Stimulated activated CD8-positive, alpha-beta memory T cell treated with anti-CD3 and anti-CD28 coated beads, Interleukin-4, amount 100 ng/mL, for 4 hours (primary cell): ENCODE measurements at places on chromosomes 16 and 17.

GRCh38 chr17:39624313-39624712 is 2.4 kb upstream of the PPP1R1B start:
- no peak for DNase-seq

GRCh38 chr16:67435758-67436164 is 4.8 kb downstream of the HSD11B2 start:
- no peak for DNase-seq

DNA sequence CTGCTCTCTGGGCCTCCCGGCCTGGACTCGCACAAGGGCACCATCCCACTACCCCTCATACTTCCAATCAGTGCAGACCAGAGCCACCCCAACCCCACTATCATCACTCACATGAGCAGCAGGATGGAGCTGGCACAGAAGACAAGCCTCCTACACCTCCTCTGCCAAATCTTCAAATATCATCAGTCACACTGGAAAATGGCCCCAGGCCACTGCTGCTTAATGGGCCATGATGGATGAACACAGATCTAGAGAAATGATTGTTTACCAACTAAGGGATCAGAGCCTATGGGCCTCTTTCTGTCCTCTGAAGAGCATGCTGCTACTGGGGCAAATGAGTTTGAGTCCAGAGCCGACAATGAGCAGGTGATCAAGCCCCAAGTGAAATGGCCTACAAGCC is 165.5 kb downstream of the GRIN2A start:
- no peak for DNase-seq

- DNase-seq: no peak
Observed at GRCh38 chr16:29821643-29822115, 1.4 kb downstream of the MVP start.

- DNase-seq: no peak
Observed at GRCh38 chr16:47136099-47136842, 7.5 kb downstream of the NETO2 start.

- DNase-seq: no peak
Observed at GRCh38 chr17:81414756-81415516, 19.7 kb downstream of the BAHCC1 start.

GRCh38 chr17:72306037-72306436 is 185.2 kb downstream of the SOX9 start:
- DNase-seq: no peak

DNA sequence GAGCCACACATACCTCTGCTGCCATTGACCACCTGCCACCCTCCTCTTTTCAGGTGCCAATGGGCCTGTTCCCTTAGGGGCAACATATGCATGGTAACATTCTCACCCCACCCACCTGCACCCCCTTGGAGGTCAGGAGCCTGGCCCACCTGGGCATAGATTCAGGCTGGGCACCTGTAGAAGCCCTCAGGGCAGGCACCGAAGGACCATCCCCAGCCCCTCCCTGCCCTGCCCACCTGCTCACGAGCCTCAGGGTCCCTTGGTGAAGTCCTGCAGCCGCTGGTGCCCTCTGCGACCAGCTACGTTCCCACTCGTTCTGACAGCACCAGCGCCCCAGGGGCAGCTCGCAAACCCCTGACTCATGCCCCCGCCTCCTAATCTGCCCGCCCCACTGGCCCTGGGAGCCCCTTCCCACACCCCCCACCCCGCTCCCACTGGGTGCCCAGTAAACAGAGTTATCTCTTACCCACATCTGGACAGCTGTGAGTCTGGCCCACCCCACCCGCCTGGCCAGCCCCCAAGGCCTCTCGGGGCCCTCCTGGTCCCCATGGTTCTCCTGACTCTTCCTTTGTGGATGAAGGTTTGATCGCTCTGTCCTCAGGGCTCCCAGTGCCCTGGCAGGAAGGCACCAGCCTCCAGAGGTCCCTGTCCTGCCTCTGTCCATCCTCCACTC is at the start of gene SLC4A1:
SLC4A1 (minus strand) TSS at position 318 of the 673 bp plus-strand sequence. CDS start 5,269 bp downstream, outside the sequence.
- no peak for DNase-seq

DNA sequence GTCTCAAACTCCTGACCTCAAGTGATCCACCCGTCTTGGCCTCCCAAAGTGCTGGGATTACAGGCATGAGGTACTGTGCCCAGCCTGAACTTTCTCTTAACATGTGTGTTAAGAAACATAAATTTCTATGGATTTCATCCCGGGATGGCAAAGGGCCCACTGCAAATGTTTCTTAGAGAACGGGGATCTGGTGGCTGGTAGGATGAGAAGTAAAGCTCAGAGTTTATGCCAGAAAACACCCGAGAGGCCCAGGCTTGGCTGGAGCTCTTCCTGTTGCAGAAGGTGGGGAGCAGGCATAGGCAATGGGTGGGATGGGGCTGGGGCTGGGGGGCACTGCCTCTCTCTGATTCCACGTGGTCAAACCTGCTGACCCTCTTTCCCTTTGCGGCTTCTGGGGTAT is 5.6 kb upstream of the CARHSP1 start:
- DNase-seq: no peak

GRCh38 chr16:65318138-65318537 is 196.3 kb upstream of the CDH11 start:
- no peak for DNase-seq

- DNase-seq: no peak
Observed at GRCh38 chr16:16867973-16868372, 489.0 kb downstream of the NPIPA7 start.
